Kidney (tissue), 22 donors: ENCODE measurements at places on chromosomes 7 and 10.

DNA sequence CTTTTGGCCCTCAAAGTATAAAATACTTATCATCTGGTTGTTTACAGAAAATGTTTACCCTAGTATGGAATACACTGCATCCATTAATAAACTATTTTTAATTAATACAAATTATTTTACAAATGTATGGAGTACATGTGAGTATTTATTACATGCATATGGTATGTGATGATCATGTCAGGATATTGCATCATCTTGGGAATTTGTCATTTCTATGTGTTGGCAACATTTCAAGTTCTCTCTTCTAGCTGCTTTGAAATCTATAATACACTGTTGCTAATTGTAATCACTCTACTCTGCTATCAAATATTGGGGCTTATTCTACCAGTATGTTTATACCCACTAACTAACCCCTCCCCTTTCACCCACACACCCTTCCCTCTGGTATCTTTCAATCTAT lies 103.9 kb upstream of the THSD7A start:
- H3K4me1 ChIP-seq: no peaks in the 10 kb centered on the region
- H3K4me3 ChIP-seq: no peak overlapping the region
- no peak overlapping the region for H3K27ac ChIP-seq
- H3K27me3 ChIP-seq: no peaks in the 10 kb centered on the region

GRCh38 chr10:77844713-77845445 lies 81.7 kb downstream of the DLG5 start:
- H3K4me1 ChIP-seq: peaks cover 9% of the 10 kb centered on the region
- peak overlapping the region; percentile 54 for H3K27ac ChIP-seq
- H3K4me3 ChIP-seq: no peak overlapping the region
- peaks cover 28% of the 10 kb centered on the region for H3K36me3 ChIP-seq
- no peak for DNase-seq

- H3K4me3 ChIP-seq: no peak overlapping the region
- no peaks in the 10 kb centered on the region for H3K4me1 ChIP-seq
- no peak for DNase-seq
- H3K27me3 ChIP-seq: no peaks in the 10 kb centered on the region
- H3K36me3 ChIP-seq: no peaks in the 10 kb centered on the region
- no peak overlapping the region for H3K27ac ChIP-seq
Measured at GRCh38 chr10:3438606-3439005, 266.0 kb upstream of the PITRM1 start.

DNA sequence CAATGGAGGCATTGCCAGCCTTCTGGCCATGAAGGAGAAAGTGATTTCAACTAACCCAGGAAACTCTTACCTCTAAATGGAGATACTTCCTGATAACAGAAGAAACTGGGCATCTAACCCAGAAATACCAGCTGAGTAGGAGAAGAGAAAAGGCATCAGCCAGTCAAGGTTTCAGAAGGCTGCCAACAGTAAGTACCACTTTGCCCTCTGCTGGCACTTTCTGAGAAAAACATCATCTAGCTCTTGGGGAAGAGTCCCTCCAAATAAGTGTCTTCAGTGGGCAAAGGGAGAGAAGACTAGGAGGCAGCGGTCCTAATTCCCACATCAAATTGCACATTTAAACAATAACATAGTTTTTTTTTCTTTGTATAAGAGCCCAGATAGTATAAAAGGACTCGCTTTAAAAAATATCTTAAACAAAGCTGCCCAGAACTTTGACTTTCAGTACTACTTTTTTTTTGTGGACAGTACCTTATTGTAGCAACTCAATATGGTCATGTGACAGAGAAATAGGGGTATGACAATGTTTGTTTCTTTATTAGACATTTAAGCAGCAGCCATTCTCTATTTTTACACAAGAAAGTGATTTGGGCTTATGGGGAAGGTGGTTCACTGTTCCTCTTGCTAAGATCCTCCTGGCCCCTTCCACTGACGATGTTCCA lies 157.3 kb downstream of the CTTNBP2 start:
- no peak overlapping the region for H3K27ac ChIP-seq
- H3K4me3 ChIP-seq: no peak overlapping the region
- no peaks in the 10 kb centered on the region for H3K27me3 ChIP-seq

DNA sequence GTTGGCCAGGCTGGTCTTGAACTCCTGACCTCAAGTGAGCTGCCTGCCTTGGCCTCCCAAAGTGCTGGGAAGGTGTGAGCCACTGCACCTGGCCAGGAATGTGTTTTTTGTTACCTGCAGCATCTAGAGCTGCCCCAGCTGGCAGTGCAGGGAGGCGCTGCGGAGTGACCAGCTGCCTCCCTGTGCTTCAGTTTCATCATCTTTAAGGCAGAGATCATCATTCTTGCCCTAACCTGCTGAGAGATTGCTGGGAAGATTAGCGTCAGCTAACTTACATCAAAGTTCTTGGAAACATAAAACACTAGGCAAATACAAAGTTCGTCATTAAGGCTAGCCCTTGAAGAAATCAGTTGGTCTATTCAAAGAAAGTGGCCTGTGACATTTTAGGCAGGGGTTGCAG lies 2.3 kb downstream of the ZNF282 start:
- no peaks in the 10 kb centered on the region for H3K27me3 ChIP-seq
- peaks cover 26% of the 10 kb centered on the region for H3K36me3 ChIP-seq
- H3K27ac ChIP-seq: no peak overlapping the region
- H3K4me1 ChIP-seq: peaks cover 5% of the 10 kb centered on the region
- no peak overlapping the region for H3K4me3 ChIP-seq

DNA sequence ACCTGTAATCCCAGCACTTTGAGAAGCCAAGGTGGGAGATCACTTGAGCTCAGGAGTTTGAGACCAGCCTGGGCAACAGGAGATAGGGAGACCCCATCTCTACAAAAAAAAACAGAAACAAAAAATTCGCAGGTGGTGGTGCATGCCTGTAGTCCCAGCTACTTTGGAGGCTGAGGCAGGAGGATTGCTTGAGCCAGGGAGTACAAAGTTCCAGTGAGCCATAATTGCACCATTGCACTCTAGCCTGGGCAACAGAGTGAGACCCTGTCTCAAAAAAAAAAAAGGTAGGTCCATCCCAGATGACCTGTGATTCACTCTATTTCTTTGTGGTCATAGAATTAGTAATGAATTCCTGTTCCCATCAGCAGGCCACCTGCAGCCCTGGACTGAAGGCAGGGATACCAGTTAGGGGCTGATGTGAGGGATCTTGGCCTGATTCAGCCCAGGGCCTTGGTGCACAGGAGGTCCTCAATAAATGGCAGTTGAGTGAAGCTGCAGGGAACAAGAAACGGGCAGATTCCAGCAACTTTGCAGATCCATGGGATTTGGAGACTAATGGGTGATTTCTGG lies at the start of gene MYH16:
MYH16 (plus strand) TSS at position 364 of the 570 bp plus-strand sequence.
- H3K27ac ChIP-seq: no peak within 1 kb of the TSS
- H3K4me3 ChIP-seq: no peak within 1 kb of the TSS
- DNase-seq: no peak
- no peaks in the 10 kb centered on the region for H3K27me3 ChIP-seq
- no peaks in the 10 kb centered on the region for H3K4me1 ChIP-seq
- H3K36me3 ChIP-seq: no peaks in the 10 kb centered on the region

DNA sequence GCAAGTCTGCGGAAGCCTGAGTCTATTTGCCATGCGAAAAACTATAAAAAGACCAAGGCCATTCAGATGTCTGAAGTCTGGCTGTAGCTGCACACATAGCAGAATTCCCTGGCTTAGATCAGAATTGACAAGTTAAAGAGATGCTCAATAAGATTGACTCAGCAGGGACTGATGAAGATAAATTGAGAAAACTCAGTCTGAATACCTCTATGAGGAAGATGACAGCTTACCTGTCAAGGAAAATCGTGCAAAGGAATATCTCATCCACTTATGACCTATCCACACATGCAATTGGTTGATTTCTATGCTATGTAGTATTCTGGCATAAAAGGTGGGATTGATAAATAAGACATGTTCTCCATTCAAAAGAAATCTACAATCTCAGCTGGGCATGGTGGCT lies 288.6 kb downstream of the BAMBI start:
- no peaks in the 10 kb centered on the region for H3K27me3 ChIP-seq
- H3K4me3 ChIP-seq: no peak overlapping the region
- no peak for DNase-seq
- no peaks in the 10 kb centered on the region for H3K4me1 ChIP-seq
- H3K36me3 ChIP-seq: no peaks in the 10 kb centered on the region

DNA sequence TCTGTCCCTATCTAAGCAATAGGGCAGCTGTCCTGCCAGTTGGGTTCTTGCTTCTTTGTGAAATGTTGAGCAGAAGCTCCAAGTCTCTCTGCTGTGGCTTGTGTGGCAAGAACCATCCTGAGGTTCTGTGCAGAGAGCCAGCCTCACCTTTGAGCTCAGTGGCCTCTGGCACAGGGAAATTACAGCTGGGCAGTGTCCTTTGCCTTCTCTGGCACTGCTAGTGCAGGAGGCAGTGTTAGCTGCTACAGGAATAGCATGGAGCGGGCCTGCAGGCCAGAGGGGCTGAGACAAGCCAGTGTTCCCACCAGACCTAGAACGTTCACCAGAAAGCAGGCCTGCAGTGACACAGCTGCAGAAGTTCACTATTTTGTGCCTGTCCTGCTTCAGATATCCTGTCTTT lies 1.8 kb downstream of the PRXL2A start:
- DNase-seq: no peak
- no peaks in the 10 kb centered on the region for H3K36me3 ChIP-seq
- H3K4me3 ChIP-seq: peak overlapping the region; percentile 79
- H3K4me1 ChIP-seq: peaks cover 10% of the 10 kb centered on the region
- peak overlapping the region; percentile 26 for H3K27ac ChIP-seq
- H3K27me3 ChIP-seq: no peaks in the 10 kb centered on the region

DNA sequence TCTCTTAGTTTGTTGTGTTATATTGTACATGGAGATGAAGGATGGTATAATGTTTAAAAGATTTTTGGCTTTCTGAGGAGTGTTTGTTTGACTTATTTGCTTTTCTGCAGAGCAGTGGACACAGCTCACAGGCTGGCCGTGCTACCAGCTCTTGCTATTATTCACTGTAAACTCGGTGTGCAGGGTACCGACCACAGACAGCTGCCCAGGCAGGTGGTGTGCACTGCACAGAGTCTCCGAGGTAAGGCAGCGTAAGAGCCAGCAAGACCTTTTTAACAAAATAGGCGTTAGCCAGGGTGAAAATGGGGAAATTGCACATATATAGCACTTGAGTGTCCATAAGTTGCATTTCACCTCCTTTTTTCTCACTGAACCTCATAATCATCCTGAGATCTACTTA lies 438.0 kb downstream of the CNTNAP2 start:
- no peaks in the 10 kb centered on the region for H3K4me1 ChIP-seq
- no peak for DNase-seq
- H3K27me3 ChIP-seq: no peaks in the 10 kb centered on the region
- no peak overlapping the region for H3K27ac ChIP-seq
- H3K36me3 ChIP-seq: no peaks in the 10 kb centered on the region

DNA sequence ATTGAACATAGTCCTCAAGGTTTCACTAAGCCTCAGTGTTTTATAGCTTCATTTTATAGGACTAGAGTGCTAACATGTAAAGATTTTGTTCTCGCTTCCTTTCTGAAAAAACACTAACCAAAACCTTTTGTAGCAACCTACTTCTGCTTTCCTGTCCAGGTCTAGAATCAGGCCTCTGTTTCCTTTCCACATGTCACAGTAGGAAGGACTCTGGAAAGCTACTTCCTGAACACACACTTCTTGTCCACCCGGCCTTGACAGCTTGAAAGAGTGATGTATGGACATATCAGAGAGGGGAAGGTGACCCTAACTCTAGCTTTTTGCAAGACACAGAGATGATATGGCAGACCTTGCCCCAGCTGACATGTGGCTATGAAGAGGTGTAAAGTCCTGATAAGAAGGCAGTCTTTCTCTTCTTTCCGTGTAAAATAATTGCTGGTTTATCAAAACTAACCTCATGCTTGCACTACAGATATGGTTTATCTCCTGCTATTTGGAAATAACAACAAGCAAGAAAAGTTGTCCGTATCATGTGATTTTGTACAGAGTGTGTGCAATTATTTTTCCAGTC lies 175.4 kb downstream of the SKAP2 start:
- no peak overlapping the region for H3K4me3 ChIP-seq
- H3K27me3 ChIP-seq: no peaks in the 10 kb centered on the region
- H3K27ac ChIP-seq: no peak overlapping the region
- H3K4me1 ChIP-seq: peaks cover 11% of the 10 kb centered on the region
- no peaks in the 10 kb centered on the region for H3K36me3 ChIP-seq

DNA sequence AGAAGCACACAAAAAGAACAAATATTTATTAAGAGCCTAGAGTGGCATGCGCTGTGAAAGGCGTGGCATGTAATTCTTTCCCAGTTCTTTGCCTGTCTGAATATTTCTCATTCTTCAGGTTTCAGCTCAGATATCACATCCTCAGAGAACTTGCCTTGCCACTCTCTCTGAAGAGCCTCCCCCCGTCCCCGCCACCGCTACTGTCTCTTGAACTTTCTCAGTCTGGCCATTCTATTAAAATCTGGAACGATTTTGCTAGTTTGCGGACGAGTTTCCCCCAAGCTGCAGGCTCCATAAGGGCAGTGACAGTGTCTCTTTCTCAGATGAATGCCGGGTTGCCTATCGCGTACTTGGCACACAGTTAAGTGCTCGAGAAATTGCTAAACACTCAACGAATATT lies 787 bp upstream of the PLEKHA1 start:
- H3K4me3 ChIP-seq: peak overlapping the region; percentile 94
- no peaks in the 10 kb centered on the region for H3K36me3 ChIP-seq
- peak; percentile 50 for DNase-seq
- H3K27ac ChIP-seq: peak overlapping the region; percentile 84

DNA sequence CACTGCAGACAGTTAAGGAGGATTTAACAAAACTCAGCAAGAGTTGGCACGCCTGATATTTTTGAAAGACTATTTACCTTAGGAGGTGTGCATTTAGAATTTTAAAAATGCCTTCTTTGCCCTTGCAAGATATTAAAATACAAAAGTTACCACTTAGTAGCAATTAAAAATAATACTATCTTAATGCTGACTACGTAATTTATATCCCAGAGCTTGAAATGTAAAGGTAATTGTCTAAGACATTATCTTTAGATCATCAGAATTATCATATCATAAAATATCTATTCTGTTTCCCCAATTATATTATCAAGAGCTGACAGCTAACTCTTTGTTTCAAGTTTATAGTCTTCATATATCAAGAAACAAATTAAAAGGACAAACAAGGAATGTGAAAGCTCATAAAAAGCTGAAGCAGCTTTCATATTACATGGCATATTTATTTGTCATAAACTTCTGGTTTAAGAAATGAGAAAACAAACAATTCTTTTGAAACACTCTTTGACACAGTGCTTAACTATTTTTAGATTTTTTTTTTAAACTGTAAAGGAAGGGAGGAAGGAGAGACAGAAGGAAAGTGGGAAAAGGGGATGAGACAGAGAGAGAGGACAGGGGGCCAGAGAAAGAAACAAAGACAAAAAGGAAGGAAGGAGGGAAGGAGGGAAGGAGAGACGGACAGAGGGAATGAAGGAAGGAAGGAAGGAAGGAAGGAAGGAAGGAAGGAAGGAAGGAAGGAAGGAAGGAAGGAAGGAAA lies 73.5 kb downstream of the RTKN2 start:
- no peaks in the 10 kb centered on the region for H3K36me3 ChIP-seq
- DNase-seq: no peak
- H3K27ac ChIP-seq: no peak overlapping the region
- no peaks in the 10 kb centered on the region for H3K27me3 ChIP-seq
- H3K4me1 ChIP-seq: no peaks in the 10 kb centered on the region
- no peak overlapping the region for H3K4me3 ChIP-seq
